Activated CD4-positive, alpha-beta T cell treated with anti-CD3 and anti-CD28 coated beads for 24 hours (primary cell): ENCODE measurements at places on chromosomes 3 and 15.

GRCh38 chr3:84008623-84009022 is 950.2 kb upstream of the CADM2 start:
- DNase-seq, result no peak

DNA sequence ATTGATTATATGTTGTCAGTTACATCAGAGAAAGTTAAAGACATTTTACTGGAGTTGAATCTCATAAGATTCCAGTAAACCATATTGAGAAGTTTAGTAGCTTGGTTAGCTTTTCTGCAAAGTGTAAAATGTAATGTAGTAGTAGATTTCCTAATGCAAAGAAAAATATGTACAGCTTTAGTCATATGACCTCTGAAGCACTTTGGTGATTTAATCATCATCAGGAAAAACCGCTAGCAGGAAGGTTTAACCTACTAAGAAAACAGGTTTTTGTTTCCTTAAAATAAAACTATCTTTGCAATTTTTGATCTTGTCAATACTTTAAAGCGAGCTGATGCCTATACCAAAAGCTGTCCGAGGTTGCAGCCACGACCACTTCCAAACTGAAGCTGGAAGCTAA is 364.6 kb upstream of the ZNF385D start:
- DNase-seq, result no peak

DNA sequence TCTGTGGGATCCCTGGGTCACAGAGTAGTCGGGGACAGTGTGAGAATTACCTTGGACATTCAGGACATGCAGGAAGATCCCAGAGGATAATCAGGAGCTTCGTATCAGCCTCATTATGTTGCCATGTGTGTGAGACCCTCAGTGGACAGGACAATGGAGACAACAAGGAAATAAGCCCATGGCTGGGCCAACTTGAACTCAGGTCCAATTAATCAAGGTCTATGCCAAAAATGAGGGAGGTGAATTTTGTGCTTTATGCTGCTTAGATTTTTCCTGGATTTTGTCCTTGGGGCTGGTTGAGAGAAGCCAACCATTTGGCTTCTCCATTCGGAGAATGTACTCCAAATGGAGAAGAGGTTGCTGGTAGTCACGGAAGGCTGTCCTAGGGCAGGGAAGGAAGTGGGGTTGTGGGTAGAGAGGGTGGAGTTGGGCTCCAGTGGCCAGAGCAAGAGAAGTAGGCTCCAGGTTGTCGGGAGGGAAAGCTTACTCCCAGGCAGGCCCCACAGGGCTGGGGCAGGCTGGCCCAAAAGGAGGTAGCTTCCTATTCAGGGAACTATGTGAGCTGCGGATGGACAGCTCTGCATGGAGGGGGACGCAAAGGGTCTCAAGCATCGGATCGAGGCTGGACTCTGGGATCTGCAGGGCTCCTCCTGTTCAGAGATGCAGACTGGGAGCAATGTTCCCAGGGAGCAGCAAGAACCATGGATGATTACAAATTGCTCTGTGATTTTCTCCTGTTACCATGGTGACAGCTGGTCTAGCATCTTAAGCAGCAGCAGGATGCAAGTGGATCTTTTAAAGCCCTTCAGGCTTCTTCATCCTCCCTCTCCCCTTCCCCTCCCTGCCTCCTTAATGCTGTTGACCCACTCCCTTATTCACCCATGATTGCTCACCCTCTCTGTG is 91.1 kb downstream of the WNT7A start:
- DNase-seq, result no peak

DNA sequence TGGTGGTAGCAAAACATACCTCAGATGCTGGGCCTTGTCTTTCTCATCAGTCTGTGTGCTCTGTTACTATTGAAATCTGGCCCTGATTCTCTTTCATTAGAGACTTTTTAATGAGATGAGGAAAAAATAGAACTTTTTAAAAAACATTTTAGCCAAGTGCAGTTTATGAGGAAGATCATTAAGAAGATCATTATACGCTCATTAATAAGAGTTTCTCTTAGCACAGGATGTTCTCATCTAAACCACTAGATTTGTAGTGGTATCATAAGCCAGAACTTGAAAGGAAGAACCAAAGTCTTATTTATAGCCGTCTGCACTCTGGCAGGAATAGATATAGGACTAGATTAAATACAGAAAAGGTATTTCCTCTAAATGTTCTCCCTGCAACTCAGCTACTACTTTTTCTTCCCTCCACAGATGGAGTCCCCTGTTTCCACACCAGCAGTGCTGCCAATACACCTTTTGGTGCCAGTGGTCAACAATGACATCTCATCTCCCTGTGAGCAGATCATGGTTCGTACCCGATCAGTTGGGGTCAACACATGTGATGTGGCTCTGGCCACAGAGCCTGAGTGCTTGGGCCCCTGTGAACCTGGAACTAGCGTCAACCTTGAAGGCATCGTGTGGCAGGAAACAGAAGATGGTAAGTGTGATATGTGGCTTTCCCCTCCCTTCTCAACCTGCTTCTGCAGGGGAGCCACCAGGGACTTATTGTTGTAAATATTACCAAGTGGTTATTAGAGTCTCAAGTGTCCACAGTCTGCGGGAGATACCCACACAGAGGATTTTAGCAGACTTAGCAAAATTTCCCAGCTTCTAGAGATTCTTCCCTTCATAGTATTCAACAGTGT is 152.8 kb downstream of the RBPMS2 start:
- DNase-seq, result no peak

GRCh38 chr3:38085943-38086324 is 46.9 kb downstream of the DLEC1 start:
- DNase-seq, result no peak

- no peak for DNase-seq
These were observed 47.6 kb downstream of the SHOX2 start for GRCh38 chr3:158058495-158059130.

- peak; percentile 85 for DNase-seq
These were observed 51.6 kb upstream of the XCR1 start for GRCh38 chr3:46078712-46079400.

DNA sequence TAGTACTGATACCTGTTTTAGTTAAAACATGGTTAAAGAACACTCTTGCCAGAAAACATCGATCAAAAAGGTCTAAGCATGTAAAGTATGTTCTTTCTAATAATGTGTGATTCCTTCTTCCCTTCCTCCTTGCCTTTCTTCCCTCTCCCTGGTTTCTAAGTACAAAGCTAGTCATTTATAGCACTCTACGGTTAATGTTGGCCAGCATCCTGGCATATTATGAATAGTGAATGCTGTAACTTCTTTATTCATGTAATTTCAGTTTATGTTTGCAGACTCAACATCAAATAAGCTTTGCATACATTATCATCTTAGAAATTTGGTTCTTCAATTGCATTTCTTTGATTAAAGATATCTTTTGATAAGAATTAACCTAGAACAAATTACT is 27.1 kb downstream of the P2RY12 start:
- DNase-seq, result no peak

- no peak for DNase-seq
These were observed 136.5 kb downstream of the MAP2K5 start for GRCh38 chr15:67678993-67679392.

DNA sequence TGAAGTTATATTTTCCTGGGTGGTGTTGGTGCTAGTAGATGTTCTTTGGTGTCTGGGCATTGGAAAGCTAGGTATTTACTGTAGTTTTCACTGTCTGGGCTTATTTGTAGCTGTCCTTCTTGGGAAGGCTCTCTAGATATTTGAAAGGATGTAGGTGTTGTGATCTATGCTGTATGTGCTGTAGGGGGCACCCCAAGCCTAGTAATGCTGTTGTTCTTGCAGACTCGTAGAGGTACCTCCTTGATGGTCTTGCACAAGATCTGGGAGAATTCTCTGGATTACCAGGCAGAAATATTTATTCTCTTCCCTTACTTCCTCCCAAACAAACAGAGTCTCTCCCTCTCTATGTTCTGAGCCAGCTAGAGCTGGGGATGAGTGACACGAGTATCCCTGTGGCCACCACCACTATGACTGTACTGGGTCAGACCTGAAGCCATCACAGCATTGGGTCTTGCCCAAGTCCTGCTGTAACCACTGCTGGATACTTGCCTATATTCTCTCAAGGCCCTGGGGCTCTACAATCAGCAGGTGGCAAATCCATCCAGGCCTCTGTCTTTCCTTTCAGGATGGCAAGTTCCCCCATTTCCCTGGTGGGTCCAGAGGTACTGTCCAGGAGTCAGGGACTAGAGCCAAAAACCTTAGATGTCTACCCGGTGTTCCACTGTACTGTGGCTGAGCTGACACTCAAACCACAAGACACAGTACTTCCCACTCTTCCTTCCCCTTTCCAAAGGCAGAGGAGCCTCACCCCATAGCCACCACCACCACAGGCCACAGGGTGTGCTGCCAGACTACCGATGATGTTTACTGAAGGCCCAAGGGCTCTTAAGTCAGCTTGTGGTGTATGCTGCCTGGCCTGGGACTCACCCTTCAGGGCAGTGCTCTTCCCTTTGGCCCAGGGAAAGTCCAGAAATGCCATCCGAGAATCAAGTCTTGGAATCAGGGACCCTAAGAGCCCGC is 195.2 kb upstream of the DPPA4 start:
- peak; percentile 3 for DNase-seq

- no peak for DNase-seq
These were observed 174.3 kb downstream of the XXYLT1 start for GRCh38 chr3:195096484-195097330.

- no peak for DNase-seq
These were observed 70.5 kb upstream of the XCR1 start for GRCh38 chr3:46097691-46098241.
